ENCODE measurements at places on chromosomes 6 and 20.
A peak's percentile ranks its signal among the peaks of the same experiment; 100 is the strongest.

- DNase-seq: no peak
These were observed 78.0 kb upstream of the AFDN start for GRCh38 chr6:167748458-167749379.

DNA sequence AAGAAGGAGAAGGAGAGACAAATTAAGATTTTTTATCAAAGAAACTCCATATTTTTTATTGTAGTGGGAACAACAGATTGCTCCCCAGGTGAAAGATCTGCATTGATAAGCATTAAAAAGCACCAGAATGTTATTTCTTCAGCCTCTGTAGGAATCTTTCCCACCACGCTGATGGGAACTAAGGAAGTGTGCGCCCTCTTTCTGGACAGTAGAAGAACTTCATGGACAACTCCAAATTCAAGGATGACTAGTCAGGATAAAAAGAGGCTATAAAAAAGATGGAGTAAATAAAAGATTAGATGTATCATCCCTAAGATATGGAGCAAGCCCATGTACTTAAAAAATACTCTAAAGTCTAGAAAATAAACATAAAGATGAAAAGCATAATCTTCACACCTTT lies 45.8 kb upstream of the PAK5 start:
- DNase-seq: no peak

DNA sequence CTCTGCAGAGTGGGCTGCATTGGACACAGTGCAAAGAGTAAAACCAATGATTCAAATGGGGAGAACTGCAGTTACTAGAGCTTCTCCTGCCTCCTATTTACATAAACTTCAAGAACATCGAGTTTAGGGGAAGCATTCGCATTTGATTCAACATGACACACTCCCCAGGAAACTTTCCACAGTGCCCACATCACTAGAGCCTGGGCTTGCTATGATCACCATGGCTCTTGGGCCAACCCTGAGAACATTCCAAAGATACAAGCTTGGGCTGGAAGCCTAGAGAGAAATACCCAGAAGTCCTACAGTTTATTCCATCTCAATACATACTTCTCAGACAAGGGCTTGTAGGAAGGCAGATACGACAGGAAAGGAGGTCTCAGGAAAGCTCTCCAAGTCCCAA lies 337.9 kb downstream of the CD83 start:
- no peak for DNase-seq

DNA sequence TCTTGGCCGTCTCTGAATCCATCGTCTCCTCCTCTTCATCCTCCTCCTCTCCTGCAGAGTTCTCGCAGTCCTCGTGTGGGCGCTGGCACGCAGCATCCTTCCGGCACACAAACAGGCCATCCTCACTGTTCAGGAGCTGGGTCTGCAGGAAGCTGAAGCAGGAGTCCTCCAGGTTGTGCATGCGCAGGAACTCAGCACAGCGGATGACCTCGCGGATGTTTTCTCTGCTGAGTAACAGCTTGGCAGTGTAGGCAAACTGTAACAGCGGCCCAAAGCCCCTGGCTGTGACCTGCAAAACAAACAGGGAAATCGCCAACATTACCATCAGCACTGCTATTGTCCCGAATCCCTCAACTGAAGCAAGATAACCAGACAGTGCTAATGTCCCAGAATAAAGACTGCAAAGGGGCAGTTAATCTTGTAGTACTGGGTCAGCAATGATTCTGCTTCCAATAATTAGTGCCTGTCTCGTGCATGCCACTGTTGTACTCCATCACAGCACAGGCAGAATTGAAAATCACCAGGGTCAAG lies 57.4 kb downstream of the GJA10 start:
- peak; percentile 55 for DNase-seq

- DNase-seq: no peak
These were observed 31.6 kb downstream of the DLL1 start for GRCh38 chr6:170259278-170259677.

DNA sequence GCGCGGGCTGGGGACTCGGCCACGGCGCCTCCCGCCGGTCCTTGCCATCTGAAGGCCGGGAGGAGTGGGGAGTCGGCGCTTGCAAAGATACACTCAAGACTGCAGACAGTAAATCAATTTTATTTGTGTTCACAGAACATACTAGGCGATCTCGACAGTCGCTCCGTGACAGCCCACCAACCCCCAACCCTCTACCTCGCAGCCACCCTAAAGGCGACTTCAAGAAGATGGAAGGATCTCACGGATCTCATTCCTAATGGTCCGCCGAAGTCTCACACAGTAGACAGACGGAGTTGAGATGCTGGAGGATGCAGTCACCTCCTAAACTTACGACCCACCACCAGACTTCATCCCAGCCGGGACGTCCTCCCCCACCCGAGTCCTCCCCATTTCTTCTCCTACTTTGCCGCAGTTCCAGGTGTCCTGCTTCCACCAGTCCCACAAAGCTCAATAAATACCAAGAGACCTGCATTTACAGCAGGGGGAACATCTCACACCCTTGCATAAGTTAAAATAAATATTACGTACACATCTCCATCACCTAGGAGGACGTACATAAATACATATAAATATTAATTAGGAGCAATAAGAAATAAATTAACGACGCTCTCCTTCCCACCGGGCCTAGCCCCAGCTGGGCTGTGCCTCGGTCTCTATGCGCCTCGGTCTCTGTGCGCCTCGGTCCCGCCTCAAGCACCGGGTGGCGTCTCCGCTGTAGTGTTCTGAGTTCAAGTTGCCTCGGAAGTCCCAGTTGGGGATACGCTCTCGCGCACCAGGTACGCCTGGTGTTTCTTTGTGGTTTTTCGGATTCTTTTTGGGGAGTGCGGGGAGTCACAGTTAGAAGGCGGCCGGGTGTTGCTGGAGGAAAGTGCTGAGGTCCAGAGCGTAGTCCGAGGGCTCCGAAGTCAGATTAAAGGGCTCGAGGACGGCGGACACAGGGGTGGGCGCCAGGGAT lies 889 bp upstream of the FLOT1 start:
- no peak for DNase-seq

DNA sequence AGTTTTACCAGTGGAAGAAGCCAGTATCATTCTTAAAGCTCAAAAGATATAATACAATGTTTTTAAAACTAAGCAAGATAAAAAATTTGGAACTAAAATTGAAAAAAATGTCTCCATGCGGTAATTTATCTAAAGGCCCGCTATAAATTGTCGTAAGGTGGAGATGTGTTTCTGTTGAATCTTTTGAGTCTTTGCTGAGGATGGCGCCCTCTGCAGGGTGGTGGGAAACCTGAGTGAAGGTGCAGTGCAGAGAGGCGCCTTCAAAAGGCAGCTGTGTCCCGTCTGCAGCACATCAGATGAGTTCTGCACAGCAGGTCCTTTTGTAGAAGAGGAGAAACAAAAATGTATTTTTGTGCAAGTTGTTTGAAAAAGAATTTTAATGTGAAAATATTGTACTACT lies 29.4 kb upstream of the KIF25 start:
- no peak for DNase-seq

DNA sequence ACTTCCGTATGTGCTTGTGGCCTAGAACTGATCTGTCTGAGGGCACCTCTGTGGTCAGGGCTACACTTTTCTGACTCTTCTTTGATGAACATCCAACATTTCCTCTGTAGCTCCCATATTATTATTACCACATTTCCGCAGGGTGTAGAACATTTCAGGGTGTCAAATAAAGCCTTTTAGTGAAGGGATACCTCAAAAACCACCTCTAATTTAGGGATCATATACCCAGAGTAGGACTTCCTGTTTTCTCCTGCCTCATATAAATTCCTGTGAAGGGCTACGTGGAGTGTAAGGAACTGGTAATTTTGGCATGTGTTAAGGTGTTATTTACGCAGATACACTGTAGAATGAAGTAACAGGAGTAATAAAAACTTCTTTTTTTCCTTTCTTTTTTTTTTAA lies 5.5 kb upstream of the MUC22 start:
- no peak for DNase-seq

DNA sequence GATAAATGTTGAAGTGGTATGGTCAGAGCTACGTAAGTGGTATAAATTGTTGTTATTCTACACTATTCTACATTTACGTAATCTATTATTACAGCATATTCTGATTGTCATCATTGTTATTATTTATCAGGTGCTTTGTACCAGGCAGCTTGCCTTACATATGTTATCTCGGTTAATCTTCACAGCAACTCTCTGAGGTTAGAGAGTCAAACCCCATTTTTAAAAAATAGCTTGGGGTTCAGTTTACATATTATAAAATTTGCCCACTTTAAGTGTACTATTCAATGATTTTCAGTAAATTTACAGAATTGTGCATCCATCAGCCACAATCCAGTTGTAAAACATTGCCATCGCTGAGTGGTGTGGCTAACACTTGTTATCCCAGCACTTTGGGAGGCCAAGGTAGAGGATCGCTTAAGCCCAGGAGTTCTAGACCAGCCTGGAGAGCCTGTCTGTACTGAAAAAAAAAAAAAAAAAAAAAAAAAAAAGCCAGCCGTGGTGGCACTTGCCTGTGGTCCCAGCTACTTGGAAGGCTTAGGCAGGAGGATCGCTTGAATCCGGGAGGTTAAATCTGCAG lies 35.5 kb downstream of the PPP1R16B start:
- DNase-seq: no peak

DNA sequence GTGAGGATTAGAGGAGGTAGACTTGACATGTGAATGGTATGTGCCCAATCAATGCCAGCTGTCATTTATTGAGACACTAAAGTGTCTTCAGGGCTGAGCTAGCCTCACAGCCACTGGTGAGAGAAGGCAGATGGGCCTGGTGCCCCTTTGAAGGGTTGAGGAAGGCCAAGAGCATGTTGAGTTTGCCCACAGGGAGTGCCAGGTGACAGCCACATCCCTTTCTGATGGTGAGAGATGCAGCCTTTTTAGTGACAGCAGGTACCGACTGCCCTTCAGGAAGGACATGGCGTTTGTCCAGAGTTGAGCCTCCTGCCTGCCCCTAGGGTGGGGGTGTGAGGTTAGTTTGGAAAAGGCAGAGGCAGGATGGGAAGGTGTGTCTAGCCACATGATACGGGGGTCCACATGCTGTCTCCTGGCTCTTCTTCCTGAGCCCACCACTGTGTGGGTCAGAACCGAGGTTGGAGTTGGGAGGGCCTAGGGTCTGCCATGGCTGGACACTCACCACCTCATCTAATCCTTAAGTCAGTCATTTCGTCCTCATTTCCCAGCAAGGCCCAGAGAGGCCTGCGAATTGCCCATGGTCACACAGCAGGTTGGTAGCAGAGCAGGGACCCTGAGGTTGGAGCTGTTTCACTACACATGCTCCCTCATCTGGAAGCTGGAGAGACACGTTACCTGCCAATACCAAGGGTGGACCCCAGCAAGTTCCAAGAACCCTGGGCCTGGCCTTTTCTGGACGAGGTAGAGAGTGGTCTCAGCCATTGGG lies 32.5 kb downstream of the SPDEF start:
- DNase-seq: no peak

DNA sequence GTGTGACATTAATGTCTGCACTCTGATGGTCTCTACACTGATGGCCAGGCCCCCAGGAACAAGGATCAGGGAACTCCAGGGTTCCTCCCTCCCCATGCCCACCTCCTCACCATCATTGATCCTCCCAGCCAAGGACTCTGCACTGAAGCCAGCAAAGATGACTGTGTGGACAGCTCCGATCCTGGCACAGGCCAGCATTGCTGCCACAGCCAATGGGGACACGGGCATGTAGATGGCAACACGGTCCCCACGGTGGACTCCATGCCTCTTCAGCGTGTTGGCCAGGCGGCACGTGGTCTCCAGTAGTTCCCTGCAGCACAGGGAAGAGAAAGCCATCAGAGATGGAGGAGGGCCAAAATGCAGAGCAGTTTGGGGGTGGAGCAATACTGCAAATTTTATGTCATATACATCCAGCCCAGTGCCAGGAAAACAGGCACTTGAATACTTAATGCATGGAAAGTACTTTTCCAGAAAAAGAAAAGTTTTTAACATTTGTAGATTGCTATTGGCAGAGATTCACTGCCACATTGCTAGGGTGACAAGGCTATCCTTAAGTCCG lies 27.2 kb downstream of the ACSS1 start:
- no peak for DNase-seq

DNA sequence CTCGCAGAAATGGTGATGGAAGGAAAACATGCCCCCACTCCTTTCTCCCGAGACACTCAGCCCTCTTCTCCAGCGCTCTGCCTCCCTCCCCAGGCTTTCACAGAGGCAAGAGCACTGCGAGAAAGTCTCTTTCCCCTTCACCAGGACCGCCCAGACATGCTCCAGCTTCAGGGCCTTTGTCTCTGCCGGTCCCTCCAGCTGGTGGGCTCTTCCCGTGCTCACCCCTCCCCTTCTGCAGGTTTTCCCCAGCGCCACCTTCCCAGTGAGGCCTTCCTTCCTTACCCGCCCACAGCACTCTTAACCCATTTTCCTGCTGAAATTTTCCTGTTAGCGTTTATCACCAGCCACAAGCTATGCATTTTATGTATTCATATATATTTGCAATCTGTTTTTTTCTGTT lies 86.2 kb downstream of the TFAP2C start:
- DNase-seq: no peak

GRCh38 chr20:56788041-56788670 lies 159.1 kb downstream of the TFAP2C start:
- peak; percentile 96 for DNase-seq

GRCh38 chr6:54719131-54719530 lies 127.4 kb upstream of the FAM83B start:
- no peak for DNase-seq

GRCh38 chr6:15412767-15413166 lies 166.9 kb downstream of the JARID2 start:
- DNase-seq: no peak

DNA sequence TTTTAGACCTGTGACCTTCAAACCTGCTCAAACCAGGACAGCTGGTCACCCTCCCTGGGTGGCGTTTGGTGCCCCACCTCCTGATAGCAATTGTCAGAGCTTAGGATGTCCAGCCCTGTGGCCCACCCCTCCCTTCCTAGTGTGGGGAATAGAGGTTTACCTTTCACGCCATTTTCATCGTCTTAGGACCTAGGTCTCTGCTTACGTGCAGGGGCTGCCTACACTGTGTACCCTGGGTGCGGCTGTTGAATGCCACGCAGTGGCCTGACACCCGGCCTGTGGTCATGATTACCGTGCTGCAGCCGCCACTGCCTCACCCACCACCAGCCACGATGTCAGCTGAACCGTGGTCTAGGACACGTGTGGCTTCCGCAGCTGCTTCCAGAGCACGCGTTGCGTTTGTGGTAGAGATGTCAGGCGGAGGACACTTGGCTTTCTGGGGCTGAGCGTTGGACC lies 157.3 kb downstream of the DTNBP1 start:
- no peak for DNase-seq

- DNase-seq: no peak
These were observed 342.5 kb upstream of the JARID2 start for GRCh38 chr6:14903176-14904038.

DNA sequence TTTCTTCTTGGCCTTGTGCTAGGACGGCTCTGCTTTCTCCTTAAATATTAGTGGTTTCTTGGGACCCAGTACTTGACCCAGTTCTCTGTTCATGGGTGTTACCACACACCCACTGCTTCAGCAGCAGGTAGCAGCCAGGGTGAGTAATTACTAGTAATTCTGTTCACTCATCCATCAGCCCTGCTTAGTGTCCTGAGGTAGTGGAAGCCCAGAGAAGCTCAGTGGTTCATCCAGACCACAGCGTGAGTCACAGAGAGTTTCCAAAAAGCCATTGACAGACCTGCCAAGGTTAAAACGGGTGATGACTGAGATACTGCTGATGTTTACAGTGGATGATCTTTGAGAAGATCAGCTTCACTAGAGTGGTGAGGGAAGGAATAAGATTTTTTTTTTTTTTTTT lies 51.7 kb upstream of the HINT3 start:
- DNase-seq: peak; percentile 80

- no peak for DNase-seq
These were observed 6.4 kb upstream of the BHLHE23 start for GRCh38 chr20:63013207-63013606.

- no peak for DNase-seq
These were observed 12.8 kb downstream of the MAS1L start for GRCh38 chr6:29474996-29475395.

GRCh38 chr6:158799051-158799792 lies 19.9 kb downstream of the EZR start:
- DNase-seq: peak; percentile 85

Data from Caki2 (cell line).